ENCODE measurements at places on chromosomes 16 and 17.

DNA sequence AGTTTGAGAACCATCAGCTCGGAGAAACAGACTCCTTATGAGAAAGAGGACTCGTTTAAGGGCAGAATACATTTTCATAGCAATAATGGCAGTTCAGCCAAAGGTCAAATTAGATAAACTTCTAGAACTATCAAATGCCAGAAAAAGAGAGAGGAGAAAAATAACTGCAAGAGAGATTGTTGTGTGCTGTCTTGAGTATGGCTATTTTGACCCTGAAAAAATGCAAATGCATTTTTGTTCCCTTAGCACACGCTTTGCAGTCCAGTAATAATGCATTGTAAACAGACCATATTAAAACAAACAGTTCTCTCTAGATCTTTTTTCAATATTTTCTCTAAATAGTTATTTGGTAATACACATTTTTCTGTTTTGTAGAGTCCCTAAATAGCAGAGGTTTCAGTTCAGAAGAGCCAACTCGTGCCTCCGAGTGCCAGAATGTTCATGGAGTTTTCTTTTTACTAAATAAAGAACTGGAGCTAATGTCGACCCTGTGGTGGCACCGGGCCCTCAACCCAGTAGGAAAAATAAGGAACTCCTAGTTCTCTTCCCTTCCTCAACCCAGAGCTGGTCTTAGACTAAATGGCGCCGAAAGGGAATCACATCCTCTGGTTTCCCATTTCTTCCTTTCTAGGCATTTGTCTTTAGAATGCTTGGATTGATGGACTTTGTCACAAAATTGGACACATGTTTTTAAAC lies 298.0 kb downstream of the MAP2K4 start:
- DNase-seq = no peak

DNA sequence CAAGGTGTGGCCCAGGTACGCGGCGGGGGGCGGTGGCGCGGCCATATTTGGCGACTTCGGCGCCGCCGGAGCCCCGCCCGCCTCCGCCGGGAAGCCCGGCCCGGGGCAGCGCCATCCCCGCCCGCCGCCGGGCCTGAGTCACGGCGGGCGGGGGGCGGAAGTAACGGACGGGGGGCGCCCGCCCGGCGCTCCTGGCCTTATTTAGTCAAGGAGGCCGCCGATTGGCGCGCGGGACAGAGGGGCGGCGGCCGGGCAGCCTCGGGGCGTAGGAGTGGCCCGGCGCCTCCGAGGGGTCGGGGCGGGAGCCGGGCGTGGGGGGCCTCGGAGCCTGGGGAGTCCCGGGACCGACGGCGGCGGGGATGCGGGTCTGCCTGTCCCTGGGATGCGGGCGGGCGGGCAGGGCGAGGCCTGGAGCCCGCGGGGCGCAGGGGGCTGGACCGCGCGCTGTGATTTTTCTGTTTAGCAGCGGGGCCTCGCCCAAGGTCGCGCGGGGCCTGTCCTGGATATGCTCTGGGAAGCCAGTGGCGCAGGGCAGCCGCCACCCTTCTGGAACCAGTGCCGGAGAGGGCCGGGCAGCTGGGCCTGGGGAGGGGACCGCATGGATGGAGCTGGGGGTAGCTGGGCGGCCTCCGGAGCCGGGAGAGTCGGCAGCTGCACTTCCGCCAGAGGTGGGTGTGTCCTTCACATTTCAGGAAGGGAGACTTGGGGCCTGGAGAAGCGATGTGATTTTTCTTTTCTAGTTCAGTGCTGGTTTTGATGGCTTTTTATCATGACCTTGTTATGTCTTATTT lies 2.3 kb upstream of the ACTG1 start:
- DNase-seq = no peak

- DNase-seq = peak; percentile 67
Measured at GRCh38 chr17:49616601-49617131, 41.0 kb downstream of the NXPH3 start.

- DNase-seq = no peak
Measured at GRCh38 chr17:65547253-65547670, 14.2 kb downstream of the AXIN2 start.

- DNase-seq = no peak
Measured at GRCh38 chr16:3472878-3473595, 22.3 kb downstream of the C16orf90 start.

- DNase-seq = no peak
Measured at GRCh38 chr16:16144416-16144815, 78.9 kb downstream of the ABCC6 start.

GRCh38 chr17:80108036-80108971 lies 6.9 kb downstream of the GAA start:
- DNase-seq = no peak

- no peak for DNase-seq
Measured at GRCh38 chr17:80296221-80296620, 35.6 kb downstream of the RNF213 start.

DNA sequence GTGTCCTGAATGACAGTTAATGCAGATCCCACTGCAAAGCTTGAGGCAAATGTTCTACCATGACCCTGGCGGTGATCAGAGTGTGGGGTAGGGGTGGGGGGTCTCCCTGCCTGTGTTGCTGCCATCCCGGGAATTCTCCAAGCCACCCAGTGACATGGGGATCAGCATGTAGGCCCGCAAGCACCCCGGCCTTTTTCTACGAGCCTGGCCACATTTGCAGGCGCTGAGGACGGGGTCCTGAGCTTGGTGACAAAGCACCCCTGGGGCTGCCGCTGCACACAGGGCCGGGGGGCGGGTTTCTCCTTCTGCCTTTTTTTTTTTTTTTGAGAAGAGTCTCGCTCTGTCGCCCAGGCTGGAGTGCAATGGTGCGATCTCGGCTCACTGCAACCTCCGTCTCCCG lies 35.8 kb downstream of the SLC7A5 start:
- DNase-seq = no peak

DNA sequence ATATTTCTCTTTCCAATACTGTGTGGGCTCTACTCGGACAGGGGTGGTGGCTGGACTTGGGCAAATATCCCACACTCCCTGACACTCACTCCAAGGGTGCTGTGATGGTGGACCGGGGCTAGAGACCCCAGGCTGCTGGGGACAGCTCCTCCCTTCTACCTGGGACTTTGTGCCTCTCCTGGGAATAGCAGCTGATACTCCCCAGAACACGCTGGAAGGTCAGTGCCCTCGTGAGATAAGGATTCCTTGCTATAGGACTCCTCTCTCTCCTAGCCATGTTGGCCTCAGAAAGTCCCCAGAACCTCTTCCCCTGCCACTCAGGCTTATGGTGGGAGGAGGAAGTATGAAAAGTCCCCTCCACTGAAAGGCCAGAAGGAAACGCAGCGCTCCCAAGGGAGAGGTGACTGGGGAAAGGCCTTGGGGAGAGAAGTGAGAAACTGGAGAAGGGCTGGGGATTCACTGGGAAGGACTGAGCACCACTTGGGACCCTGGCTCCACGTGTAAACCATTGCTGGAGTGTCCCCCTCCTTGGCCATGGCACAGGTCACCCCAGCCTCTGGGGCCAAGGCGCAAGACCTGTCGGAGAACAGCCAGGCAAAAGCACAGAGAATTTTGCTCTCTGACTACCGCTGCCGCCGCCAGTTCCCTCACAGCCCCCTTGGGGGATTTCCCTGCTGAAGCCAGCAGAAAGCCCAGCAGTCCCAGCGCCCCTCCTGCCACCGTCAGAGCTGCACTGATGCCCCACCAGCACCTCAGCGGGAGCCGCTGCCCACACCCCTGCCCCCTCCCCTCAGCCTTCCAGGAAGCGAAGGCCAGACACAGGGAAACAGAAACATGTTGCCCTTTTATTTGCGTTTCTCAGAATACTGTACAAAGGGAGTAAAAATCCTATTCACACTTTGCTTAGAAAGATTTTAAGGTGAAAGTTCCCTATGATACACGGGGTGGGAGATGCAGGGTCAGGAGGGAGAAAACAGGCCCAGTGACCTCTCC lies 2.1 kb upstream of the GSDMB start:
- DNase-seq = no peak

- DNase-seq = no peak
Measured at GRCh38 chr17:8951206-8951605, 14.3 kb downstream of the PIK3R5 start.

DNA sequence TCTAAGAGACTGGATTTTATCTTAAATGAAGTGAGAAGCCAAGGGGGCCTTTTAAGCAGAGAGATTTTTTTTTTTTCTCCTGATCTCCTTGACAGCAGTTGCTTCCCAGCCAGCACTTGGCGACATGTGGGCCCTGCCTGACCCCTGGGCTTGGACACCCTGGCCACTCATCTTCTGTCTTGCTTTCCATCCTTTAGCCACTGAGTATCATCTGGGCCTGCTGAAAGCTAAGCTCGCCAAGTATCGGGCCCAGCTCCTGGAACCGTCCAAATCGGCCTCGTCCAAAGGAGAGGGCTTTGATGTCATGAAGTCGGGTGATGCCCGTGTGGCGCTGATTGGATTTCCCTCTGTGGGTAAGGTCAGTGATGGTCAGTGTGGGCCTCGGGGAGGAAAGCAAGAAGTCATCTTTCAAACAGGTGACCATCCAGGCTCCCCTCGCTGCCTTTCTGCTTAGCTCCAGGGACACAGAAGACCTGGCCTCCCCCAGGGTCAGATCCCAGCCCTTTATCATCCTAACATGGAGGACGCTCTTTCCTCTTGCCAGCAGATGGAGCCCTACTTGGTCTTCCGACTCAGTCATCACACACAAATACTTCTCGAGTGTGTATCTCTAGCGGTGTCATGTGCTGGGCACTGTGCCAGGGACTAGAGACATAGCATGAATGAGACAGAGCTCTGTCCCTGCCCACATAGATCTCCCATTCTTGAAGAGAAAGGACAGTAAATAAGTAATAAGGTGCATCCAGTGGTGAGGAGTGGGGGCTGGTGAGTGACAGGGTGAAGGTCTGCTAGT lies 6.1 kb downstream of the DRG2 start:
- DNase-seq = no peak

- DNase-seq = peak; percentile 42
Measured at GRCh38 chr16:82633964-82634600, 7.3 kb downstream of the CDH13 start.

- no peak for DNase-seq
Measured at GRCh38 chr17:7873051-7873450, 15.2 kb downstream of the CYB5D1 start.

DNA sequence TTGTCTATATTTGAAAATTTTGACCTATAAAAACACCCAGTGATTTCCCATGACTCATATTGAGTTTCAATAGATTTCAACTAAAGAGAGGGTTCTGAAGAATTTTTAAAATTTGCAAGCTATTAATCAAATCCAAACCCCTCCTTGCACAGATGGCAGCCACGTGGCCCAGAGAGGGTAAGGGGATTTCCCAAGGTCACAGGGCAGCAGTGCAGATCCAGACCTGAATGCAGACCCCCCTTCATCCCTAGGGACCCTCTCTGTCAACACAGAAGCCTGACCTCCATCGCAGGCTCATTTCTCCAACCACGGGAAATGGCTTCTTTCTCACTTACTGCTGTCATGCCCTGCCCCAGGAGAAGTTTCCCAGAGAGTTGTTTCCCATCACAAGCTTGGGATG lies 24.7 kb upstream of the CES5A start:
- no peak for DNase-seq

DNA sequence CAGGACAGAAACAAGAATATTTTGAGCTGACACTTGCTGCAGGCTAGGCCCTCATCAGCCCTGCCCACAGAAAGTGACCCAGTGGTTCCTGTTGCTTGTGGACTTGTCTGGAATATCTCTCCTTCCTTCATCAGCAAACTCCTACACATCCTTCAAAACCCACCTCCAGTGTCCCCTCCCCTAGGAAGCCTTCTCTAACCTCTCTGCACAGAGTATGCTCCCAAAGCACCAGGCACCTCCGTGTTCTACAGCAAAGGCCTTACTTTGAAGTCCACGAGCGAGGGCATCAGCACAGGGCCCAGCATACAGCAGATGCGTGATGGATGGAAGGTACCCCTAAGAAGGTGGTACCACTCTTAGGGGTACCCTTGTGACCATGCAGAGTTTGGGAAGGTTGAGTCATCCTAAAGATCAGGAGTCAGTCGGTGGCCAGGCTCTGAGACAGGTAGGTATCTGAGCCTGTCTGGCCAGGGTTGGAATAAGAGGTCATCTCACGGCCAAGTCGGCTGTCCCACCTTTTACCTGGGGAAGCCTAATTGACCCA lies 2.0 kb downstream of the CCDC102A start:
- no peak for DNase-seq

GRCh38 chr17:66506641-66507040 lies 204.2 kb downstream of the PRKCA start:
- DNase-seq = no peak

DNA sequence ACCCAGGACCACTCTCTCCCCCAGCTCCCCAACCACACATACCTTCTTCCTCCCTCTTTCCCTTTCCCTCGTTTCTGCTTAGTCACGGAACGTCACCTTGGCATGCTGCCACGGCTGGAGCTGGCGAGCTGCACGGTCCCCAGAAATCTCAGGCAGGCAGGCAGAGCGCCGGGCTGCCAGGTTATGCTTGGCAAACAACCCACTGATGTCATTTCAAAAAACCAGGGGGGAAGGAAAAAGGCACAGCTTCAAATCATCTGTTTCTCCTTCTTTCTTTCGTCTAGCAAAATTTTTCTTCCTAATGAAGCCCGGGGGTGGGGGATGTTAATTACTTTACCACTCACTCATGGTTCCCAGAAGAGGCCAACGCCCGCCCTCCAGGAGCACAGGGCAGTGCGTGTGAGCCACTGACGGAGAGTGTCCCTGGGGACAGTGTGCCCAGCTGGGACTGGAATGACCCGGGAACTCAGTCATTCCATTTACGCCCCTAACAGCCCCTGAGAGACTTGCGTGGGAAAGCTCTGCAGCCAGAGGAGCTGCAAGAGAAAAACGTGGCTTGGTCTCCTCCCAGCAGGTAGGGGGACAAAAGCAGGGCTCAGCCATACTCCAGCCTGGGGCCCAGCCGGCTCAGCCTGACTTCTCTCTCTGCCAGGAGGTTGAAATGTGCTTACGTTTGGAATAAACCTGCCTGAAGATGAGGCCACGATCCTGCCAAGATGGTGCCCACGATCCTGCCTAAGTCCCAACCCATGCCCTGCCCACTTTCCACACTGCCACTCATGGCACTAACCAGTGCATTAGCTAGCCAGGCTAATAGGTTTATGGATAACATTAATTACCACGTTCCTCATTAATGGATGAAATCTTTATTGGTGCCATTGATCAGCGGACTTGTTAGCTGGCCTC lies 198.9 kb downstream of the ZFHX3 start:
- peak; percentile 76 for DNase-seq

- DNase-seq = no peak
Measured at GRCh38 chr16:67868290-67868689, 4.6 kb upstream of the EDC4 start.

- no peak for DNase-seq
Measured at GRCh38 chr17:42291129-42291528, 2.8 kb downstream of the STAT5A start.

GRCh38 chr16:81940781-81941560 lies 70.3 kb downstream of the SDR42E1 start:
- peak; percentile 37 for DNase-seq

DNA sequence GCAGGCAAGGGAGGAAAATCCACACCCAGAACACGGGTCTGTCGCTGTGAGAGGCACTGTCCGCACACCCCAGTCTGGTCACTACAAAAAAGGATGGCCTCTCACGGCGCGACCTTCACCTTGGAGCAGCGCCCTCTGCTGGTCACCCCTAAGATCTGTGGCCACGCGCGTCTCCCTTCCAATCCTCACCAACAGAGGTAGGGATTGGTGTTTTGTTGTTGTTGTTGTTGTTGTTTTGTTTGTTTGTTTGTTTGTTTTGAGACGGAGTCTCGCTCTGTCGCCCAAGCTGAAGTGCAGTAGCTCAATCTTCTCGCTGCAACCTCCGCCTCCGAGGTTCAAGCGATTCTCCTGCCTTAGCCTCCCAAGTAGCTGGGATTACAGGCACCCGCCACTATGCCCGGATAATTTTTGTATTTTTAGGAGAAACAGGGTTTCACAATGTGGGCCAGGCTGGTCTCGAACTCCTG lies 15.0 kb upstream of the C17orf58 start:
- DNase-seq = no peak
